D721Med (cell line): ENCODE measurements at places on chromosomes 12 and 14.

DNA sequence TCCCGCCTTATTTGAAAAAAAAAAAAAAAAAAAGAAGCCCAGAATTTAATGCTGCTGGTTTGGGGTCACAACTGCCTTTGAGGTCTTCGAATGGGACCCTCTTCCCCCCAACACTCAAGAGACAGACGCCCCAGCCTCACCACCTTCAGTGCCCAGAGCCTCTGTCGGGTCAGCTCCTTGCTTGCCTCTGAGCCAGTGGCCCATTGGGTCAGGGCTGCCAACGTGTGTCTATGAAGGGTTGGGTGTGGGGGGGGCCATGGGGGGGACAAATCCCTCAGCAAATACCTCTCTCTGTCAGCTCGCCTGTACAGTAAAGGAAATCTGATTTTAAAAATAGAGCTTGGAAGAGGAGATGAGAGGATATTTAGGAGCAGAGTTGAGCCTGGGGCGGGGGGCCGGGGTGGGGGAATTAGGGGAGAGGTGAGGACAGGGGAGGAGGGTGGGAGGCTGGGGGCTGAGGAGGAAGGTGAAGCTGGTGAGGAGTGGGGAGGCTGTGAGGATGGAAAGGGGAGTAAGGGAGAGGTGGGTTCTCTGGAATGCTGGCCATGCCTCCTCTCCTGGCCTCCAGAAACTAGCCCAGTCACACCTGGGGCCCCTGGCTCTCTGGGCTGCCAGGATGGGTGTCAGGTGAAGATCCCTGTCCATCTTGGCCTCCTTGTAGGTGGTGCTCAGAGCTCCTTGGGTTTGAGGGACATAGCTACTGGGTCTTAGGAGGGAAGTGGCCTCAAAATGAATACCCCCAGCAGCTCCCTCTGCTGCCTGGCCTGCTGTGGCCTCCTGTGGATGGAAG, 13.3 kb downstream of the RTL1 start:
- DNase-seq = no peak

DNA sequence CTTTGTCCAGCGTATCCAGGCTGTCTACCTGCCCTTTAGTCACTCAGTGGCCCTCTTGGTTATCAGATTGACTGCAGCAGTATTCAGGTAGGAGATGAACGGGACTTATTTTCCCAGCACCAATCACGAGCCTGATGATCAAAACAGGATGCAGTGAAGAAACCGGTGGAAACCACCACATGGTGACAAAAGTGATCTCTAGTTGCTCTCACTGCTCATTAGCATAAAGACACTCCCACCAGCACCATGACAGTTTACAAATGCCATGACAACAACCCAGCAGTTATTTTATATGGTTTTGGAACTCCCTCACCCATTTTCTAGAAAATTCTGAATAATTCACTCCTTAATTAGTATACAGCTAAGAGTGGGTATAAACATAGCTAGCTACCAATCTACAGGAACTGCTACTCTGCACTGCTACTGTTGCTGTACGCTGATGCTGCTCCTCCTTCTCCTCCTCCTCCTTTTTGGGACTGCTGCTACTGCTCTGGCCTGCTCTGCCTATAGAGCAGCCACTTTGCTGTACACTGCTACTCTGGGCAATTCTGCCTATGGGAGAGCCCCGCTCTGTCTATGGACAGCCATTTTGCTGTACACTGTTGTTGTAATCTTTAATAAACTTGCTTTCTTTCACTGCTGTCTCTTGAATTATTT, 142.5 kb upstream of the SSTR1 start:
- no peak for DNase-seq

- DNase-seq = no peak
Measured at GRCh38 chr12:65925626-65926025, 101.3 kb downstream of the HMGA2 start.

- no peak for DNase-seq
Measured at GRCh38 chr14:99875836-99876235, 82.6 kb downstream of the EML1 start.

DNA sequence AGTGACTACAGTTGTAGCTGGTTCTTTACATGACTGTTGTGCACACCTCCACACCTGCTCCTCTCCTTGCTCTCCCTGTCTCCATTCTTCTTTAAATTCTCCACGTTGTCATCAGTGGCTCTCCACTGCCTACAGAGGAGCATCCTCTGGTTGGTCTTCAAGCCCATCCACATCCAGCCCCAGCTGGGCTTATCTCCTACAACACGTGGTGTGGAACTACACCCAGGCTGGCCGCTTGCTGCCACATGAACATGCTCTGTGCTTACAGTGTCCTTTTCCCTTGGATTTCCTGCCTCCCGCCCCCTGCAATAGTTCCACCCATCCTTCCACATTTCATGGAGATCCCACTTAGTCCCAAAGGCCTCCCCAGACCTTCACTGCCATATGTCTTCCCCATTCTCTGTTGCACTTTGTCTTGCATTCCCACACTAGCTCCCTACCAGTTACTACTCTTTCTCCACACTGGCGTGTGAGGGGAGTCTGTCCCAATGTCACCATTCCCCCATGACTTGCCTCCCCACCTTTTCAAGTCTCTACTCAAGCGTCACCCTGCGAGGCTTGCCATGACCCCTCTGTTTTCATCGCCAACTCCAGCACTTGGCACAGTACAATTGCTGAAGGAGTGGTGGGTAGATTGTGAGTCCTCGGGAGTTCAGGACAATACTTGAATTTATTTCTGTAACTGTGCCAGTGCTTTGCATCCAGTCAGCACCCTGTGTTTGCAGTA, 9.8 kb upstream of the MCRS1 start:
- no peak for DNase-seq
